ENCODE measurements at places on chromosomes 6 and 20.

DNA sequence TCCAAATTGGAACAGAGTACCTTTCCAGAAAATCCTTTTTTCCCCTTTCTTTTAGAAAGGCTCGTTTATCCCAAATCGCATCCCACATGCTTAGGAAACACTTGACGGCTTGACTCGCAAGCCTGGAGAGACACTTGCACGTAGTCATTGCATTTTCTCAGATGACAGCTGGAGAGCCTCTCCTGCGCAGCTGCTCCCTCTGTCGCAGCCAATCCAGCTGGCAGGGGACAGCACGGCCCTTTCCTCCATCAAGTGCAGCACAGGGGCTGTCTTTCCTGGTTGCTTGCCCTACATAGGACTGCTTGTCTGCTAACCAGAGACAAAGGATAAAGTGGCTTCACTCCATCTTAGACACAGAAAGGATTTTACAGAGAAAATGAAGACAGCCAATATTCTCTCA lies 77.6 kb upstream of the RGS17 start:
- no peak for DNase-seq

DNA sequence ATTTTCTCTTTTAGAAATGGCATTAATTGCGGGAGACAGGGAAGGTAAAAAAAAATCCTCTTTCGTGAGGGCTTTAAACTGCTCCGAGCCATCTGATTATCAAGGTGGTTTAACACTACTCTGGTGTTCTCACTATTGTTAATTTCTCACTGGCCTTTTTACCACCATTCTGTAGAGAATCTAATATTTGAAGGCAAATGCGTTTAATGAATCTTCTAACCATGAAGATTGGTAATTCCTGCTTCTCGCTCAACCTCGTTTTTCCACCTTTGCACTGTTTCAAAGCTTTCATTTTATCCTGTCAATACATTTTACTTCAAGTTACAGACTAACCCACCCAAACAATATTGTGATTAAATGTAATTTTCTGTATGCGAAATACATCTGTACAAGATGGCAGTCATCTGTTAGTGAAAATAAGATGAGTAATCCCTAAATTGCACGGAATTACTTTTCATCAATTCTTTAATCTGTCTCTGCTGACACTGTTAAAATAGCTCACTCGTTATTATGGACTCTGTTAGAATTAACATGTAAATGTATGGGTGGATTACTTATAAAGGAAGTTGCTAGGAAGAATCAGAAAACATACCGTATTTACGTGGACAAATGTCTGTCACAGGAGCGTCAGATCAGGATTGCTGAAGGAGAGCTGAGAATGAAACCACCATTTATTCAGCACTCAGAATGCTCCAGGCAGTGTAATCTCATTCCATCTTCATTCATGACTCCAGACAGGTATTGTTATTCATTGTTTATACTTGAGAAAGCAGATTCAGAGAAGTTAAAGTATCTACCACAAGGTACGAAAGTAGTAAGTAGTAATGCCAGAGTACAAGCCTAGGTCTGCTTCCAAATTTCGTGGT lies 1.1 kb upstream of the LCA5 start:
- no peak for DNase-seq

GRCh38 chr6:169656546-169657283 lies 45.1 kb downstream of the WDR27 start:
- DNase-seq, result no peak

DNA sequence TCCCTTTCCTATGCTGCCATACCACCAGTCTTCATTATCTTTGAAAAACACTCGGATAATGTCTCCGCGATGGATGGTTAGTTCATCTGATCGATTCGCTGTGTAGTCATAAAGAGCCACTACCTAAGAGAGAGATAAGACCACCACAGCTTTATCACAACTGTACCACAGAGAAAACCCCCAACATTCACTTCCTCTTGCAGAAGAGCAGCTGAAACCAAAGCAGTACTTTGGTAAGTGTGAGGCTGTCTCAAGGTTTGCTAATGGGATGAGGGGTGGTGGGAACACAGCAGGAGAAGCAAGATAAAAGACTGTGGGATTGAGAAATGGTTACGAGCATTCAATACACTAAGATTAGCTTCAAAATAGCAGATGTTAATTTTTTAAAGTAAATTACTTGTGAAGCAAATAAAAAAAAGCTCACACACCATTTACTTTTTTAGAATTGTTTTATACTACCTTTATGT lies 142.1 kb downstream of the MYB start:
- DNase-seq, result no peak

GRCh38 chr6:71236926-71237434 lies 51.6 kb upstream of the OGFRL1 start:
- DNase-seq, result no peak

DNA sequence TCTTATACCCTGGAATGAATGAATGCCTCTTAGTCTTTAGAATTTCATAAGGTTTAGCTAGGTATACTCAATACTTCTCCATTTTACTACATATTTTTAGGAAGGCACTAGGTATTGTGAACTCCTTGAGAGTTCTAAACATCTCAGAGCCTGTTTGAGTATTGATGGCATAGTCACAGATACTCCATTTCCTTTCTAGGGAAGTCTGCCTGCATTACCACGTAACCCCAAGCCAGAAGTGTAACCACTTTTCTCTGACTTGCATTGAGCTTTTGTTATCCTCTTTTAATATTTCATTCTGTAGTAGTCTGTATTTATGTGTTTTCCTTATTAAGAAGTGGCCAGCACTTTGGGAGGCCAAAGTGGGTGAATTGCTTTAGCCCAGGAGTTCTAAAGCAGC lies 12.2 kb downstream of the TOP1 start:
- no peak for DNase-seq

GRCh38 chr6:126919947-126920346 lies 198.5 kb upstream of the RSPO3 start:
- DNase-seq, result no peak

DNA sequence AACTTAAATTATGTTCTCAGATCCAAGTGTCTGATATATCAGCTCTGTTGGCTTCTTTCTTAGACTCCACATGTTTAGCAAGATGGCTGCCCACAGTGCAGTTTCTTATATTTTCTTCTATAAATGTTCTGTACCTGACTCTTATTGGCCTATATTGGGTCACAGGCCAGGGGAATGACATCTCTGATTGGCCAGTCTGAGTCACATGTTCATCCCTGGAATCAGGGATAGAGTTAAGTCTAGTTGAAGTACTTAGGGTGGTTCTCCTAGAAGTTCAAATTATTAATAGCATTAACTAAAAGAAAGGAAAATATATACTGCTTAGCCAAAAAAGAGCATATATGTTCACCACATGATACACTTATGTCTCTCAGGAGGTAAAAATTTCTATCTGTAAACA lies 105.3 kb upstream of the SLC22A16 start:
- DNase-seq, result no peak

DNA sequence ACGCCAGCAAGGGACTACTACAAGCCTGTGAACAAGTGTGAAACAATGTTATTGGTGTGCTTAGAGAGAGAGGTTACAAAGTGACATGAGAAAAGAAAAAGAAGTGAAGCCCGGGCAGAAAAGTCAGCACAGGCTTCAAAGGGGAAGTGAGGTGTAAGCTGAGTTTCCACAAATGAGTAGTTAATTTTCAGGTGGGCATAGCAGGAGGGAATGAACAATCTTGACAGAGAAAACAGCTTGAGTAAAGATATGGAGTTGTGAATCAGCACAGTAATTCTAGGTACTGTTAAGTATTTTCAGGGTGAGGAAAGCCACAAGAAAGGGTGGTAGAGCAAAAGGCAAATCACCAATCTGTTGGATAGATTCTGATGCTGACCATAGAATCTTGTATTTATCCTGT lies 4.3 kb downstream of the KCNQ5 start:
- DNase-seq, result no peak

GRCh38 chr6:56399250-56399671 lies 151.9 kb upstream of the COL21A1 start:
- DNase-seq, result no peak

- DNase-seq, result no peak
Measured at GRCh38 chr20:9532069-9532838, 17.9 kb downstream of the LAMP5 start.

GRCh38 chr6:20474874-20475542 lies 59.2 kb upstream of the CDKAL1 start:
- DNase-seq, result no peak

DNA sequence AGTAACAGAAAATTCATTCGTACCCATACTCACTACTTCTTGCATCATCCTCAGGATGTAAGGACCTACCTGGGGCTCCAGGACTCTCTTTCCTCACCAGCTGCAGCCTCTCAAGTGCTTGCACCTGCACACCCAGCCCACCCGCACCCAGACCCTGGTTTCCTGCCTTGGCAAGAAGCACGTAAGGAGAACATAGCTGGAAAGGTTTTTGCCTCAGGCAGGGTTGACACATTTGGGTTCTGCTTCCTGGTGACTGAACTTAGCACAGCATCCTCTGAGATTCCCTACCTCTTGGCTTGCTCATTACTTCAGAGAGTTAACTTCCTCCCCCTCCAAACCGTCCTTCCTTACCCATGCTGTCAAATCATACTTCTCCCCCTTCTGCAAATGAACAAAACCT lies 556.9 kb downstream of the CD83 start:
- DNase-seq, result no peak

DNA sequence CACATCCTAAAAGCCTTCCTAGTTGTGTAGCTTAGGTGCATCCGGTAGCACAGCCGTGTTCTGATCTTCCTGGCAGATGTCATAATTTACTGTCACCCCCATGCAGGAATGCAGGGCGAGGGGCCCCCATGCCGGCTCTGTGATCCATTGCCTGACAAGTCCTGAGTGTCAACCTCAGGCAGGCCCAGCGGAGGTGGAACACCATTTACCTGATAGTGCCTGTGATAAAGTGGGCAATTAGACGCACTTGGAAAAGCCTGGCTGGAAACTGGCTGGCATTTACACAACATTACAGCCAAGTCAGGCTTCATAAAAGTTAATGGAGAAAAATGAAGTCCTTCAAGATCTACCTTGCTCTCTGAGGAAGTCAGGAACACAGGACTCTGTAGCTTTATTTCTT lies 521.4 kb upstream of the JAG1 start:
- no peak for DNase-seq

GRCh38 chr6:84808491-84809061 lies 44.2 kb upstream of the TBX18 start:
- DNase-seq, result no peak

- DNase-seq, result no peak
Measured at GRCh38 chr6:148431413-148431812, 88.8 kb downstream of the SASH1 start.

DNA sequence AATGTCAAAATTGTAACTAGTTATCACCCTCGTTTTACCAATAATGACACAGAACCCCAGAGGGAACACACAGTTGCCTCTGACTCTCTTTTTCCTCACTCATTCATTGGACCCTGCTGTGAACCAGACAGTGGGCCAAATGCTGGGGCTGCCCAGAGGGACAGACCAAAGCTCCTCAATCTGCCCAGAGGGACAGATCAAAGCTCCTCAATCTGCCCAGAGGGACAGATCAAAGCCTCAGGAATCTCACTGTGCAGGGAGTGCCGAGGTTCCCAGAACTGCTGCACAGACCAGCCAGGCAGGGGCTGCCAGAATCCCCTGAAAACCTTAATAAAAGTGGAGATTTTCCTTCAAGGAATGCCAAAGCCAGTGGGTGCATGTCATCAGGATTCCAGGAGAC lies 179.1 kb downstream of the SOD2 start:
- DNase-seq, result no peak

- DNase-seq, result no peak
Measured at GRCh38 chr6:83038246-83038645, 27.4 kb downstream of the UBE3D start.

- DNase-seq, result no peak
Measured at GRCh38 chr6:167699141-167699931, 127.4 kb upstream of the AFDN start.

DNA sequence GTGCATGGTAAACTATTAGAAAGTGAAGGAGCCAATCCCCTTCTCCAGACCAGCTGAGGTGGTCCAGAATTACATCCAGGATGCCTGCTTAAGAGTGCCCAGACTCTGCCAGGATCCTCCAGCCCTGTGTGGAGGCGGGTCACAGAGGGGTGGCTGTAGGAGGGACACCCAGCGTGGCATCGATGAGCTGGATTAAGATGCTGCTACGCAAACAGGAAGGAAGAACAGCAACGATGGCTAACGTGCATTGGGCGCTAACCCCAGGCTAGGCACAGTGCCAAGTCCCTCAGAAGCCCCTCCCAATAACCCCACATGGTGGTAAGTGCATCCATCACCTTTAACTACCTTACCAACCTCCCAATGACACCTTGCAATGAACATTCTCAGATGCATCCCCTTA lies 63.9 kb upstream of the MRPS10 start:
- peak; percentile 82 for DNase-seq

- DNase-seq, result no peak
Measured at GRCh38 chr20:36773107-36773596, 411 bp downstream of the DSN1 start.

DNA sequence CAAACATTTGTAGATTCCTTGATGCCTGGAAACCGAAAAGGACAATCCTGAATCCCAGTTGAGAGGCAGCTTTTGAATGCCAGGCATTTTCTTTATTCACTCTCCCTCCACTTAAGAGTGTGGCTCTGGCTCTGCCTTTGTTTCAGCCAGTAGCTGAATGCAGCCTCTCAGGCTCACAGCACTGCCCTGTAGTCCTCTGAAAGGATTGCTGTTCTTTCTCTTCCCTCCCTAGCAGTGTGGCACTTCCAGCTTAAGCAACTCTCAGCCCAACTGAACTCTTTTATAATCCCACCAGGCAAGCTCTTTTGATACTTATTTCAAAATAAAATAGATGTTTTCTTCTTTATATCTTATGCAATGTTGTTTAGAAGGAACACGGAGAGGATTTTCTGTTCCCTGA lies 415.6 kb downstream of the GJA1 start:
- DNase-seq, result no peak

DNA sequence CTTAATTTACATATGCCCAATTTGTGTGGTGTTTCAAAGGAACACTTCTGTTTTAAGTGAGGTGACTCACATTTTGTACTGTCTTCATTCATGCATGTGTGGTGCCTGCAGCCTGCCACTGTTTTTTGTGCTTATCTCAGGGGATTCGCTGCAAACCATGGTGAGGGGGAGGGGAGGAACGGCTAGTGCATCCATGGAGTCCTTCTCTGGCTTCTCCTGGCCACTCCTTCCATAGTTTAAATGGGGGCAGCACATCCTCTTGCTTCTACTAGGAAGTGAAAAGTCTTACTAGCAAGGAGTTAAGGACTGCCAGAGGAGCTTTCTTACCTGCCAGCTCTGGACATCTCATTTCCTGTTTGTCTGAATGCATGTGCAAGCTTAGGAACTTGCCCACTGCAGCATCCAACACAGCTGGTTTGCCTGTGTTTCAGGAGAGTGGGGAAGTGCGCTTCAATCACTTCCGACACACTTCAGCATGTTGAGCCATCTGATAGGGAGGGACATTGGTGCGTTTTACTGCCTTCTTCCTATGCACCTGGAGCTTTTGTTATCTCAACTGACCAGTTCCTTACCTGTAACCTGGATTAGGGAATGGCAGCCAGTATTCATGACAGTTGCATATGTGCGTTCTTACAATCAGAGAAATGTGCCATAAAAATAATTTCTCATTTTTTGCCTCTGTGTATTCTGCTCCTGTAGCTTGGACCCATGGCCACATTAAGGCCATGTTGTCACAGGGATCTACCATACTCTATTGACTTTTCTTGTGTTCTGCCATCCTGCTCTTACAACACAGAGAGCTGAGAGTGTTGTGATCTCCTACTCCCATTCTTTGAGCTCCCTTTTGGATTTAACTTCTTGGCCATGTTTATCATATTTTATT lies 211.3 kb downstream of the ARID1B start:
- no peak for DNase-seq

GRCh38 chr20:59633656-59634251 lies 29.4 kb downstream of the PHACTR3 start:
- no peak for DNase-seq

- DNase-seq, result no peak
Measured at GRCh38 chr6:53377793-53378192, 29.0 kb upstream of the ELOVL5 start.

- no peak for DNase-seq
Measured at GRCh38 chr20:47704746-47705496, 80.4 kb downstream of the SULF2 start.
